ENCODE measurements at places on chromosomes 7 and 10.
A peak's percentile ranks its signal among the peaks of the same experiment; 100 is the strongest.

GRCh38 chr10:126955934-126956711, 50.9 kb downstream of the DOCK1 start:
- no peak for DNase-seq

DNA sequence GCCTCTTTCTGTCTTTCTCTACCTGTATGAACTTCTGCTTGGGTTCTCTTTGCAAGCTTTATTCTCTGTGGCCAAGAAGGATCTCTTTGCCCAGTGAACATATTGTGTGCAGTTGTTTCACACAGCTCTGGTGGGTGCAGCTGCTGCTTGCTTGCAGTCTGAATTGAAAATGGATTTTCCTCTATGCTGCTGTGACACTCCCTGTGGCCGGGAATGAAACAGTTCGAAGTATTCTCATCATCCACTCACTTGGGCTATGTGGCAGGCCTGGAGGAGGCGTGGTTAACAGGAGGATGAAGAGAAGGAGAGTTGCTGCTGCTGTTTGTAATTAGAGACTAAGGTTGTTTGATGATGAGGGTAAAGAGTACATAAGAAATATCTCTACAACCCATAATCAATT, 28.4 kb upstream of the ITGA8 start:
- DNase-seq, result no peak

- DNase-seq, result no peak
Measured at GRCh38 chr7:98115746-98116525, 9.3 kb downstream of the LMTK2 start.

DNA sequence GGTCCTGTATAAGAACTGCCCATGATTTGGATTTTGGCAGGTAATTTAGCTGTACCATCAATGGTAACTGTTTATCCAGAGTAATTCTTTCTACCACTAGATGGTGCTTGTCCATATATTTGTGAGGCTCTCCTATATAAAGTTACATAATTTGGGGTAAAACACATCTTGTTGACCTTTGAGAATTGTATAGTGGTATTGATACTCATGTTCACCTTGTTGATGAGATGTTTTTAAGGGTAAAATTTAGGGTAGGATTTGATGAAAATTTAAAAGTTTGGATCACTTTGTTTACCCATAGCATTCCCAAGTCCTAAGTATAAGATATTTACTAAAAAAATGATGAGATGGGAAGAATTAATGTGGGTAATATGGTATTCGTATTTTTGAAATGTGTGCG, 31.6 kb downstream of the ST7 start:
- no peak for DNase-seq

DNA sequence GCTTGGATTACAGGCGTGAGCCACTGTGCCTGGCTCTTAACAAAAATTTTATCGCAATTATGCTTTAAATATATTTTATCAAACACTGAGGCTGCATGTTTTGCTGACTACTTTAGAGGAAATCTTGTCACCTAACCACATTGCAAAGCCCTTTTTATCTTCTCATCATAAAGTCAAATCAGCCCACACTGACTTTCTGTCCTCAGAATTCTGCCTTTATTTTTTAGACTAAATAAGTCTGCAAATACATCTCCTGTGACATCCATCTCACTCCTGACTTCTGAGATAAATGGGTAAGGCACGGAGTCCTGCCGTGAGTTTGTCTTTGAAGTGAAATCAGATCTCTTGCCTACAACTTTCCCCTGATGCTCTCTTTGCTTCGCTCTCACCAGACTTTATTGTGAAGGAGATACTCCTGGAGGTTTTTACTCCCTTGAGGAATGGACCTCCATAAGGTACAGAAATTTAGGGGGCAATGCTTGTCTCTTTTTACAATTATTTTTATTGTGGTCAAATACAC, 23.5 kb upstream of the UCMA start:
- no peak for DNase-seq

DNA sequence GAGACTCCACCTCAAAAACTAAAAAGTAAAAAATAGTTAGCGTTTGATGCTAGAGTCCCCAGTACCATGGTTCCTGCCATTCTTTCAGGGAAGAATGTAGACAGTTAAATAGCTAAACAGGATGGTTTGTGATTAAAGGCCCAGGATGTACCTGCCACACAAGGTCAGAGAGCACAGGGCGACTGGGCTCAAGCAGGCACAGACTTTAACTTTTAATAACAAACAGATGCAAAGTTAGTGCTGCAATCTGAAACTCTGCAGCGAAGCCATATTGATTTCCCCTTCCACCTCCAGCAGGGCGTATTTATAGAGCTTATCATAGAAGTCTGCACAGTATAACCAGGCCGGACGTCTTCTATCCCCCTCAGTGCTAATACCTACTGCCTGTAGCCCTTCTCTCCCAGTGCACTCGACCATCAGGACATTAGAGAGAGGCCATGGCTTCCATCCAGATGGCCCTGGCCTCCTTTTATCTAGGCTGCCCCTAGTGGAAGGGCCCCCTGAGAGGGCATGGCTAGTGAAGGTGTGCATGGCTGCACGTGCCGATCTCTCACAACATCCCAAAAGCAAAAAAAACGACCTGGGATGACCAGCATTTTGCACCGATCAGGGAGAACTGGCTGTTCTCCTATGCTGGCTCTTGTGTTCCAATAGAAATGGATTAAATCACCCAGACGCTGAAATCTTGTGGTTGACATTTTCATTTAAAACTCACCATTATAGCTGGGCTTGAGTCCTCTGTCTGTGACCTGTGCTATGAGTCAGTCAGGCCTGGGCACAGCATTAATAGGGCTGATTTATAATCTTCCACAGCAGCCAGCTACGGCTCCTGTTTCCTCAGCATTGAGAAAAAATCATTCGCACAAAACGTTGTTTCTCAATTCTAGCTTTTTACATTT, 7.6 kb upstream of the BAG3 start:
- no peak for DNase-seq

- DNase-seq, result no peak
Measured at GRCh38 chr10:35882422-35883150, 240.5 kb upstream of the FZD8 start.

DNA sequence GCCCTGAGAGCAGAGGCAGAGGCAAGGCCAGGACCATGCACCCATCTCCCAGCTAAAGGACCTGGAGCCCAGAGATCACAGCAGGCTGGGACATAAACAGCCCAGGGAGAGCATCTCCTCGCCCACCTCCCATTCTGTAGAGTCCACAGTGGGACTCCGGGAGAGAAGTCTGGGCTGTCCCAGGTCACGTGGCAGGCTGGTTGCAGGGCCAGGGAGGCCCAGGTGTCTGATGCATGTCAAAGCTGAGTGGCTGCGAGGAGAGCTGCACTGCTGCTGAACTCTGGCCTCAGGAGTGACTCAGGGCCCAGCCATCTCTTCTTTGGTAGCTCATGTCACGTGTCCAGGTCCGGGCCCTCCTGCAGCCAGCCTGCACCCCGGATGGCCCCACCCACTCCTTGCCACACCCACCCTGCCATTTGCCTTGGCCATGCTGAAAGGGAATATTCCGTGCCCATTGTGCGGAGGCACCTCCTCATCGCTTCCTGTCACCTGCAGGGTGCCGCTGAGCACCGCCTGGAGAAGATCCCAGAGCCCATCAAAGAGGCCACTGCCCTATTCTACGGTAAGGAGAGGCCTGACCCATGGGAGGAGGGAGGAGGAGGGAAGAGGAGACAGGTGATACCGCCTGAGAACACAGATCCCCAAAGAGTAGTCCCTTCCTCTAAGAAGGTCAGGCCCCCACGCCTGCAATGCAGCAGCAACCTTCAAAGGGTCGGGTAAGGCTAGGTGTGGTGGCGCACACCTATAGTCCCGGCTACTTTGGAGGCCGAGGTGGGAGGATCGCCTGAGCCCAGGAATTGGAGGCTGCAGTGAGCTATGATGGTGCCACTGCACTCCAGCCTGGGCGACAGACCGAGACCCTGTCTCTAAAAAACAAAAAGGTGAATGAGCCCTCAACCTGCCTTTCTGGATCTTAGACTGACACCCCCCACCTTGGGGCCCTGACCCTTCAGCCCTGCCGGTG, 12.6 kb upstream of the SH2B2 start:
- DNase-seq, result no peak

- no peak for DNase-seq
Measured at GRCh38 chr7:29146888-29147609, 712 bp upstream of the CPVL start.

- DNase-seq, result no peak
Measured at GRCh38 chr10:19119191-19119590, 70.6 kb downstream of the MALRD1 start.

DNA sequence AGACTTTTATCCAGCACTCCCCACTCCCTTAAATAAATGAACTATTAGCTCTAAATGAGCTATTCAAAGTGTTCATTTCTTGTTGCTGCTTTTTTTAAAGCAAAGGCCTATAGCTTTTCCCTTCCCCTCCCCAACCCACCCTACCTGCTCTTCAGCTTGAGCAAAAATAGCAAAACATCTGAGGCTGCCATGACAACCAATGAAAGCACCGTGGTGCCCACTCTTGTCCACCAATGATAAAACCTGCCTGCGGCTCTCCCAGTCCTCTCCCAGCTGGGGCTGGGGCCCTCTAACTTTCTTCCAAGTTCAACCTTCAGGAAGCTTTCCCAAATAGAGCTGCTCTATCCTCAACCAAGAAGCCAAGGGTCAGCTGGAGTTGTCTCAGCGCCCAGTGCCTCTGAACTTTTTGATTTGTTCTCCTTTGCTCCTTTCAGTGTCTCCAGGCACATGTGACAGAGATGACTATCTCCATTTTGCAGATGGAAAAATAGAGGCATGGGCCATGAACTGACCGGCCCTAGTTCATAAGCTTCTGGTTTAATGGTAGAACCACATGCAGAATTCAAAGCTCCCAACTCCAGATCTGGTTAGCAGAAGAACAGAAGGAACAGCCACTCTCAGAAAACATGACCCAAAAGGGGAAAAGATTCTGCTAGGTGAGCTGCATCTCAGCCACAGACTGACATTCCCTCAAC, 47.7 kb downstream of the PIK3AP1 start:
- DNase-seq, result peak; percentile 50

DNA sequence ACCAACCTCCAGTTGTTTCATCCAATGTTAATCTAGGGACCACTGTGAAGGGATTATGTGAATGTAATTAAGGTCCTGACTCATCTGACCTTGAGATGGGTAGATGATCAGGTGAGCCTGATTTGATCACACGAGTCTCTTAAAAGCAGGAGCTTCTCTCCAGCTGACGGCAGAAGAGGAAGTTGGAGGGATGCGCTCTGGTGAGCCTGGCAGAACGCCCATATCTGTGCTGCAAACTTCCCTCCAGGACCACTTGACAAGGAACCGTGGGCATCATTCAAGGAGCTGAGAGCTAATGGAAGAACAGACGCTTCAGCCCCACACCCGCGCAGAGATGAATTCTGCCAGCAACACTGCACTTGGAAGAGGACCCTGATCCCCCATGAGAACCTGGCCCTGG, 642.4 kb downstream of the TNS3 start:
- no peak for DNase-seq

- no peak for DNase-seq
Measured at GRCh38 chr10:44780426-44780825, 130.7 kb upstream of the TMEM72 start.

DNA sequence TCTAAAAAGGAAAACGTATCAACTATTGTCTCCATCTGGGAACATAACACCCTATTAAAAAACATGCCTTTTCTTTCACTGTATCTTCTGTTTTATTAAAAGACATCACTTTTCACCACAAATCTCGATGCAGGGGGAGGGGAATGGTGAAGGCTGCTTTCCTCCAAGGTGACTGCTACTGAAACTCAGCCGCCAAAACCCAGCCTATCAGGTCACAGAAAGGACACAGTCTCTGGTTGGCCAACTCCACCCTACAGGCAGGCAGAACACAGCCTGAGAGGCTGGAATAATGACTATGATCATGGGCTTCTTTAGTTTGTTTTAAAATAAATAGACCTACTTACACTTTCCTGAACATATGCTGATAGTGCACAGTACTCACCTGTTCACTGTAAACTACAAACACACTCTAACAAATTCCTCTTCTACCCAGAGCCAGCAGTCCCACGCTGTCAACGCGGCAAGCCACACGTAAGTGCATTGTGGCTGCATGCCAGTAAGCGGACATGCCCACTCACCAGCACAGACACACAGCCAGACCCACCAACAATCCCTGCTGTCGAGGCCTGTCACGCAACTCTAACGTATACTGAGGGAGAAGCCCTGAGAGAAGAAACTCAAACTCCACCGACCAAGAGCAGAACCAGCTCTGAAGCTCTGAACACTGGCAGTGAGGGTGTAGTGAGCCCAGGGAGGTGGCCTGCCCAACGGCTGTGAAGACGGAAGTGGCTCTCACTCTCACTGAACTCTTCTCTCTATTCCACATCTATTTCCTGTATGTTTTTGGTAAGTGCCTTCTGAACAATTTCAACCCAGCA, 41.8 kb downstream of the NCAPG2 start:
- no peak for DNase-seq

DNA sequence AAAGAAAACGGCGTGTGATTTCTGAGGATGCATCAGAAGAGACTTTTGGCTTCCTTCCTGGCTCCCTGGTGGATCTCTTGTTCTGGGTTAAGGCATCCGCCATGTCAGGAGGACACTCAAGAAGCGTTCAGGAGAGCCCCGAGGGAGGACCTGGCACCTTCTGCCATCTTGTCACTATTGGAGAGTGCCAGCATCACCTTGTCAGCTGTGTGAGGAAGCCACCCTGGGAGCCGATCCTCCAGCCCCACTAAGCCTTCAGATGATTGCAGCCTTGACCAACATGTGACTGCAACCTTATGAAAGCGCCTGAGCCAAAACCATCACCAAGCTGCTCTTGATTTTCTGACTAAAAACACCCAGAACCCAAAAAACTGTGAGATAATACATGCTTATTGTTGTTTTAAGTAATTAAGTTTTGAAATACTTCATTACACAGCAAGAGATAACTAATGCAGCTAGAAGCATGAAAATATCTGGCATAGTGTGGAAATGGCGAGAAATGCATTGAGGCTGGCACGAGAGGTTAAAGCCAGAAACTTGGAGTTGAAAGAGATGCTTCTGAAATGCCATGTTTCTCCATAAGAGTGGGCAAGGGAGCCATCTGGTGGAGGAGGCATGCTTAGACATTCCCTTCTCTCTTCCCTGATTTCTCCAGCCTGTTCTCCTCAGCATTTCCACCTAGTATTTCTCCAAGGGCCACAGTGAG, 5.4 kb upstream of the ZFYVE27 start:
- DNase-seq, result peak; percentile 61

GRCh38 chr7:137882806-137883205, 36.0 kb upstream of the DGKI start:
- no peak for DNase-seq

GRCh38 chr7:134154581-134155130, 27.5 kb downstream of the LRGUK start:
- no peak for DNase-seq

GRCh38 chr7:69780379-69780778, 182.1 kb downstream of the AUTS2 start:
- DNase-seq, result no peak

DNA sequence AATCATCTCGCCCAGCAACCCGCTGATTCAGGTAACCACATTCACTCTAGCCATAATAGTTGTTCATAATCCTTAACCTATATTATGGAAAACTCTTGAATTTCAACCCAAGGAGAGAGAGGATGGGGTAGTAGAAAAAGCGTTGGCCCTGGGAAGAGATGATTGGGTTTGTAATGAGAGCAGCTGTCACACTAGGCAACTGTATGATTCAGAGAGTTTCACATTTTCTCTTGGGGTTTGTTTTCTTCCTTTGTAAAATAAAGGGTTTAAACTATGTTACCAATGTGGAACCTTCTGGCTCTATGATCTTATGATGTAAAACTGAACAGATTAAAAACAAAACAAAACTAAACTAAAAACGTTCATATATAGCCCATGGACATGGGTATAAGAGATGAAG, 705.2 kb upstream of the IGFBP3 start:
- no peak for DNase-seq

- DNase-seq, result no peak
Measured at GRCh38 chr10:33422471-33423153, 88.1 kb upstream of the NRP1 start.

All from hematopoietic multipotent progenitor cell (in vitro differentiated cells).